ENCODE measurements at places on chromosomes 2 and 18.

- DNase-seq: no peak
Measured at GRCh38 chr2:172995323-172996244, 80.1 kb upstream of the MAP3K20 start.

- DNase-seq: no peak
Measured at GRCh38 chr2:30106543-30106942, 40.3 kb upstream of the YPEL5 start.

GRCh38 chr2:69026026-69026425 lies 13.0 kb downstream of the ANTXR1 start:
- no peak for DNase-seq

- no peak for DNase-seq
Measured at GRCh38 chr2:83186105-83186760, 1272.8 kb downstream of the SUCLG1 start.

- DNase-seq: no peak
Measured at GRCh38 chr2:54386585-54386984, 69.5 kb upstream of the SPTBN1 start.

GRCh38 chr2:223102040-223102400 lies 50.0 kb downstream of the KCNE4 start:
- DNase-seq: no peak

- DNase-seq: no peak
Measured at GRCh38 chr2:33583194-33583938, 15.7 kb downstream of the FAM98A start.

DNA sequence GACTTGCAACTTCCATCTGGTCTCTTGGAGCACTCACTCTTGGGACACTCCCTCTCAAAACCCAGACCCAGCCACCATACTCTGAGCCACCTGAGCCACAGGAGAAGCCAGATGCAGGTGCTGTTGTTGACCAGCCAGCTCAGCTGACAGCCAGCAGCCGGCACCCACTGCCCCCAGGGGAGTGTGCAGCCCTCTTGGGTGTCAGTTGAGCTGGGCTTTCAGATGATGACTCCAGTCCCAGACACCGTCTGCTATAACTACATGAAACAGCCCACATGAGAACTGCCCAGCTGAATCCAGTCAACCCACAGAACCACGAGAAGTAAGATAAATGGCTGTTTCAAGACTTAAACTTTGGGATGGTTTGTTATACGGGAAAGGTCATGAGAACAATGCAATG lies 10.7 kb upstream of the IGFBP2 start:
- DNase-seq: no peak

- no peak for DNase-seq
Measured at GRCh38 chr18:9507565-9508088, 32.3 kb downstream of the RALBP1 start.

- DNase-seq: no peak
Measured at GRCh38 chr2:122804494-122804893, 1049.0 kb downstream of the TSN start.

- DNase-seq: no peak
Measured at GRCh38 chr2:142914507-142915313, 37.2 kb downstream of the KYNU start.

DNA sequence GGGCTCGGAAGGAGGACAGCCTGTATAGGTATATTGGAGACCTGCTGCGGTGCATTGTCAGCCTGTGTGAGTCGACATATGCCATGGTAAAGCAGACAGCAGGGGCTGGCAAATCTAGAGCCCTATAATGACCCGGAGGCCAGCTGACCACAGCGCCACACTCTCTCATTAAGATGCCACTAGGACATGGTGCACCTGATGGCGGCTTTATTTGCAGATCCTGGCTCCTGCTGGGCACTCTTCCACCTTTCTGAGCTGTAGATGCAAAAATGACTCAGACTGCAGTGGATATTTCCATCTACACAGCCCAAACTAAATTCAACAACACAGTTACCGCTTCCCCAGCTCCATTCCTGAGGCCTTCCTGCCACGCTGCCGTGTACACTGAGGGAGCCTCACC lies 389.9 kb downstream of the TNS1 start:
- DNase-seq: no peak

GRCh38 chr2:49831698-49832367 lies 677.5 kb upstream of the FSHR start:
- DNase-seq: no peak

GRCh38 chr18:63970809-63971205 lies 926 bp downstream of the SERPINB8 start:
- DNase-seq: no peak

GRCh38 chr18:79068341-79068936 lies 755 bp upstream of the ATP9B start:
- DNase-seq: no peak

- DNase-seq: no peak
Measured at GRCh38 chr2:70035344-70035844, 51.9 kb upstream of the PCBP1 start.

- no peak for DNase-seq
Measured at GRCh38 chr2:230661072-230661957, 51.3 kb upstream of the CAB39 start.

DNA sequence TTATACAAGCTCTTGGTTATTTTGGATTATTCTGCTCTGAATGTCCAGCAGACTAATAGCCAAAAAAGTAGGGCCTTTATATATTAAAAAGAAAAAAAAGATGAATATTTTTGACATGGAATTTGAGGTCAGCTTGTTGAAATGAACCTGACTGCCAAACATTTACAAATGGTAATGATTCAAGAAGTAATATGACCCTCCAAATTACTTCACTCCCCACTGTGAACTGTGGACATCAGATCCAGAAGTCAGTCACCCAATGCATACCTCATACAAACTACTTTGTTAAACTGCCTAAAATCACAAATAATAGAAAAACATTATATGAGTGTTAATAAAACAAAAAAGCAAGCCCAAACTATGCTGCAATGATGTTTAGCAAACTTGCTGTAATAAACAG lies 10.0 kb downstream of the EPG5 start:
- DNase-seq: no peak

DNA sequence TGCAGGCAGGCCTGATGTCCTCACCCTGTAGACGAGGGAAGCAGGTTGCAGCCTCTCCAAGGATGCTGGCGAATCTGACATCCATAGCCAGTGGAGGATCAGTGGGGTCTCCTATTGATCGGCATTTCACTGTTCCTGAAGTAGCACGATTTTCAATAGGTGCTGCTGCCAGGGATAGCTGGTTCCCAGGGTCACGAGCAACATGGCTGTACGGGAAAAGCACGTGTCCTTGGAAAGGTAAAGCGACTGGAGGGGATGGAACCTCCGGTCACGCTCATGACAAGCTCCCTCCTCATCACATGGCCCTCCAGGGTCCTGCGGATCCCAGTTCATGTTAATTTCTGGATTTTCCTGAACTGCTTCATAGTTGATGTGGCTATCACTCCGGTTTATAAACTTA lies 373.7 kb upstream of the SMIM21 start:
- DNase-seq: no peak

DNA sequence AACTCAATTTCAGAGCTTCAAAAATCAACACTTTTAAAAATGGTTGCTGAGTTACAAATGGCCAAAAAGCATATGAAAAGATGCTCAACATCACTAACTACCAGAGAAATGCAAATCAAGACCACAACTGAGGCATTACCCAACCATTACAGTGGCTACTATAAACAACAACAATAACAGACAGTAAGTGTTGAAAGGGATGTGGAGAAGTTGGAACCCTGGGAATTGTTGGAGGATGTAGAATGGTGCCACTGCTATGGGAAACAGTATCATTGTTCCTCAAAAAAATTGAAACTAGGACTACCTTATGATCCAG lies 173.3 kb upstream of the SPRED2 start:
- no peak for DNase-seq

DNA sequence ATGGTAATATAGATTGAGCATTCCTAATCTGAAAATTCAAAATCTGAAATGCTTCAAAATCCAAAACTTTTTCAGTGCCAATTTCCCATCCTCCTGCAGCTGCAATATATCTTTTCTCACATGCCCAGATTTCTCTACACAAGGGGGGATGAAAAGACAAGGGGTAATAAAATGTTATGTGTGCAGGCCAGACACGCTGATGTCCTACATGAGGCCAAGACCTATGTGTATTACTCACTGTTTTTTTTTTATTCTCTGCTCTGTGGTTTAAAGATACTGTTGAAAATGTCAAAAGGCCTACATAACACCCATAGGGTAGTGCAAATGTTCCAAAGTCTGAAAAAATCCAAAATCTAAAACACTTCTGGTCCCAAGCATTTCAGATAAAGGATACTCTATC lies 41.2 kb upstream of the CWC22 start:
- DNase-seq: no peak

- no peak for DNase-seq
Measured at GRCh38 chr2:118846442-118846952, 951 bp downstream of the EN1 start.

DNA sequence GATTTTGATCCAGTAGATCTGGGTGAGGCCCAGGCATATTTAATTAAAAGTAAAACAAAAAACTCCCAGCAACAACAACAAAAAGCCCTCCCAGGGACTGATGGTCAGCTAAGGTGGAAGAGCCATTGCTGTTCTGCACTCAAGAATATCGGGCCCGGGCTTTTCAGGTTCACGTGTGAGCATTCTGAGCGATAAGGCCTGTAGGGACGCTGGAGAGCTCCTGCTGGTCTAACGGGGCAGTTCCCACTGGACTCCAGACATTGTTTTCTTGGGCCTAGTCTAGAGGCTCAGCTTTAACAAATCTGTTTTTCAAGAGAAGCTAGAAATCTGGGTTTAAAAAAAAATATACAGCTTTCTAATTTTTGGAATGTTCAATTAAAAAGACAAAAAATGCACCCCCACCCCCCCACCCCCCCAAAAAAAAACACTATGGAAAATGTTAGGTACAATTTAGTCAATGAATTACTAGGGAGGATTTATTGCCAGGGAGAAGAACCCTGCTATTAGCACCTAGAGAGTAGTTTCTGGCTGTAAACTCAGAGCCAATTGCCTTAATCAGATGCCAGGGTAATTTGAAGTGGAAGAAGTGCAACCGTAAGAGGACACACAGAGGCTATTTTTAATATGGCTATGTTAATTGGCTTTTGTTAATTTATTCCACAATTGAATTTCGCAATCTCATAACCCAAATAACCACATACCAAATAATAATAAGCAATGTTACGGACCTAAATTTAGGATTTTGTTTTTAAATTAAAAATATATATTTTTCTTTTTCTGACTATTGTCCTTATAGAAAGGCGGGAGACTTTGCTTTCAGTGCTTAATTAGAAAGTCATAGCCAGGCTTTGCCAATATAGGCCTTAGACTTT lies 78.9 kb downstream of the MAP4K4 start:
- no peak for DNase-seq

DNA sequence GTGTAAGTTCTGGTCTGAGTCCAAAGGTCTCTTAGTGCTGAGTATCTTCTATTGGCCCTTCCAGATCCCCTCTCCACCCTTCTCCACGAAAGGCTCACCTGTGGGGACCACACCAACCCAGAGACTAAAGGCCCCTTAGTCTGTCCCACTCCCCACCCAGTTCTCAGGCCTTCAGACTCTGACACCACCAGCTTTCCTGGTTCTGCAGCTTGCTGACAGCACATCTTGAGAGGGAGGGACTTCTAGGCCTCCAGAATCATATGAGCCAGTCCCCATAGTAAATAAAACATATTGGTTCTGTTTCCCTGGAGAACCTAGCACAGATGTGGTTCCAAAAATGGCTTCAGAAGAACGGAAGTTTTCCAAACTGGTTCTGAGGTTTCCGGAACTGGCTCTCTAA lies 38.5 kb upstream of the KLF11 start:
- DNase-seq: no peak

GRCh38 chr2:109032229-109032820 lies 43.3 kb upstream of the EDAR start:
- no peak for DNase-seq

- DNase-seq: no peak
Measured at GRCh38 chr2:37615804-37616676, 55.4 kb downstream of the CDC42EP3 start.

- DNase-seq: no peak
Measured at GRCh38 chr18:6256521-6256920, 158.2 kb downstream of the L3MBTL4 start.

DNA sequence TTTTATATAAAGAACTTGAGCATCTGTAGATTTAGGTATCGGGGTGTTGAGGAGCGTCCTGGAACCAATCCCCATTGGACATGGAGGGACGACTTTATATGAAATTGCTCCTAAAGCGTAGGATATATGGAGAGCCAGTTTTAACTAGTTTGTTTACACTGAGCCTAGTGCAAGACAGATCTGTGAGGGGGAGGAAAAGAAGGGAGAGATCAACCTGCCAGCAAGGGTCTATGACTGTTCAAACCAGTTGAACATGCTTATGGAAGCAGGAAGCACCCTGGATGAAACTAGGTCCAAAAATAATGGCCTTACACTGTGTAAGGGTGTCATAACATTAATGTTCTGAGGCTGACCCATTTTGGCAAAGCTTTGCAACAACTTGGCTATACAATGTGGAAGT lies 34.0 kb upstream of the SLC40A1 start:
- DNase-seq: no peak

DNA sequence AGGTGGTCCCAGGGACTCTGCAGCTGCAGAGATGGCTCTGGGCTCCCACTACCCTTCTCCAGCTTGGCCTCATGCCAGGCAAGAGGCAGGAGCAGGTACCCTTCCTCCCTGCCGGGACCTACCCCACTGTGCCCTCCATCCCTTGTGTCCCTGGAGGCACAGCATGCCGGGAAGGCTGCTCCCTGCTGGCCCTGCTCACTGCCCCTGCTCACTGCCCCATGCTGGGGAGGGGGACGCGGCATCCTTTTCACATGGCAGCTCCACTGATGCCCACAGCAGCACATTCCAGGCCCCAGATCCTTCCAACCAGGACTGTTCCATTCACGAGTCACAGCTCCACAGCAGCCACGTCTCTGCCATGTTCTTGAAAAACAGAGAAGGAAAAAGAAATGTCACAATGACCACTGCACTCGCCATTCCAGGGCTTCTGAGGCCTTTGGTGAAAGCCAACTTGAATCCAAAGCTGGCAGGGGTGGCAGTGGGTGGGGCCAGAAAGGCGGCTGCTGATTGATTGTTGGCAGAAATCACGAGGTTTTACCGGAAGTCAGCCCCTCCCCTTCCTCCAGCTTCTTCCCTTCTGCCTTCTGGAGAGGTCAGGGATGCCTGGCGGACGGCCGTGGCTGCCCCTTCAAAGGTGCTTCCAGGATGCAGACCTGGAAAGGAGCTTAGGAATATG lies 268.0 kb downstream of the CYP26B1 start:
- DNase-seq: no peak

DNA sequence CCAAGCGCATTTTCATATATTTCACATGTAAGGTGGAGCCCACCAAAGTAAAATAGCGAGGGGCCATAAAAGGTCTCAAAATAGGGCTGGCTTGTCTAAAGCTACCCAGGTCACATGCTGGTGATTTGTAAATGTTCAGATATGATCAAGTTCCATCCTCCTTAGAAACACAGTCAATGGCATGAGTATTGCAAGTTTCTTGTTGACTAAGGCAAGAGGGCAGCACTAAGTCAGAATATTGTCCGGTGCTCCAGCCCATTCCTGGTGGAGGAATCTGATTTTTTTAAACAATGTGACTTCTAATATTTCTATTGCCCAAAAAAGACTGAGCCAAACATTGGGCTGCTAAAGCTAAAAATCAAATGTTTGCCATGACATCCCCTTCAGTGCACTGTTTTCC lies 85.1 kb downstream of the LAMA1 start:
- DNase-seq: no peak

- DNase-seq: no peak
Measured at GRCh38 chr2:86794861-86795260, 4.1 kb upstream of the CD8A start.

Data from 8988T (cell line).